ENCODE measurements at places on chromosomes 3 and 15.

GRCh38 chr15:63915873-63916771 is 82.4 kb upstream of the HERC1 start:
- DNase-seq = no peak

GRCh38 chr3:28018925-28019718 is 222.3 kb upstream of the CMC1 start:
- no peak for DNase-seq

DNA sequence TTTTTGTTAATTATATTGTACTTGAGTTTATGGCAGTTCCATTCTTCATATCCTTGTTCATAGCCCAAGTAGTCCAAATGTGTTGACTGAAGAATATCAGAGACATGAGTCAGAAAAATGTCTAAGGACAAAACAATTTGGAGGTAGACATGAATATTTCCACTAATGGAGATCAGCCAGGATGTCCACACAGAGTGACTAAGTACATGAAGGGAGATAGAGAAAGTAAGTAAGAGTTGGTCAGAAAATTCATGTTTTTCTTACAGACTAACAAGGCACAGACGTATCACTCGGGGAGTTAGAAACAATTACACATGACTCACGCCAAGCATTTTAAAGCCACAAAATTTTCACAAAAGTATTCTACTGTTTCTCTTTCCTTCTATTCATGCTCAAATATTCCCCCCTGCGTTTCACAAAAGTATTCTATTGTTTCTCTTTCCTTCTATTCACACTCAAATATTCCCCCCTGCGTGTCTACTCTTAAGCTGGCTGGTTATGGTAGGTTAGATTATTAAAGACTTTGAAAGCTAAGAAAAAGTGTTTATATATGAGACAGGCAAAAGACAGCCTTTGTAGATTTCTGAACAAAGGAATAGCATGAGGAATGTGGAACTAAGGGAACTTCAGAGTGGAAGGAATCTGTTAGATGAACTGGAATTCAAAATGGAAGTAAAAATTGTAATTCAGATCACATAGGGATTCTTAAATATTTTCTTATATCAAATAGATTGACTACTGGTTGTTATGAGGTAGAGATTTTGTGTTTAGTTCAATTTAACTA is 648.7 kb upstream of the CCDC54 start:
- no peak for DNase-seq

- no peak for DNase-seq
Measured at GRCh38 chr3:152390647-152391046, 121.9 kb downstream of the MBNL1 start.

DNA sequence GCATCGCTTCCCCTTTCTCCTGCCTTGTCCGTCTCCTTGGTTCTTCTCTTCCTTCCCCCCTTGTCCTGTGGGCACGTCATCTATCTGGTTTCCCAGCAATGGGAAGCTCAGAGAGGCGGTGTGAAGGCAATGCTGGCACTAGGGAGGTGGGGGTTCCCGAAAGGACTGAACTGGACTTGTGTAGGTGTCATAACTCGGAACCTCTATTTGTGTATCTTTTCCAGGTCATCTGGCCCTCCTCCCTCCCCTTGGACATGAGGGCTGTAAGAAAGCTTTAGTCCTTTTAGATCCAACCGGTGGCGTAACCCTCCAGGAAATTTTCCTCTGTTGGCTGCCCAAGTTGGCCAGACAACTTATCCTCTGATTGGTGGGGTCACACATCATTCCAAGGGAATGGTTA is 231.5 kb upstream of the TLE3 start:
- DNase-seq = no peak

- no peak for DNase-seq
Measured at GRCh38 chr3:187669675-187670504, at the start of gene SST. SST (minus strand) TSS chr3:187670394; CDS start chr3:187670291, 103 bp downstream.

GRCh38 chr15:25866874-25867273 is 3.7 kb upstream of the ATP10A start:
- DNase-seq = no peak

DNA sequence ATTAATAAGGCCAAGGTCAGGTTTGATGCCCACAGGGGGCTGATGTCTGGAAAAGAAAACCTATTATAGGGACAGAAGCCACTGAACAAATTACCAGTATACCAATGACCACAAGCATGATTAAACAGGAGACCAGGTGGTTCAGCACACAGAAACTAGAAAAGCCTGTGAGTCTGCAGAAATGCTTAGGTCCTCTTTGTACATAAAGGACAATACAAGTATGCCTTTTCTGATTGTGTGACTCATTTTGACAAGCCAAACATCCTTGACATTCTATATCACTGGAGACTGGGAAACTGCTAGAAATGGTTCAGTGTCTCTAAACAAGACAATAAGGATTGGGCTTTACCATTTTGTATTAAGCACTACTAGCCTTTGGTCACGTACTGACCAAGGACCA is 113.2 kb upstream of the MYO5C start:
- DNase-seq = peak; percentile 4

DNA sequence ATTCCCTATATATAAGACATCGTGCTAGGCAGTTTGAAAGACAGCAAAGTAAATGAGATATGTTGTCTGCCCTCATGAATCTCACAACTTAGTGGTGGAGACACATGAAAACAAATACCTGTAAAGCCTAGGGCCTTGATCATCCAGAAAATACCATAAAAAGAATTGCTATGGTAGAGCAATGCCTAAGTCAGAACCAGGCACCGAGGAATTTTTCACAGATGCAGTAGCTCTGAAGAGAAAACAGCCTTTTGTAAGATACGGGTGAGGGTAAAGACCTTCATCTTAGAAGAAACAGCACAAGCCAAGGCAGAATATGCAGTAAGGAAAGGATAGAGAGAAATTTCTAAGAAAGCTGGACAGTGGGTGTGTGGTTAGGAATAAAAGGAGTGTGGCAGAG is 36.1 kb downstream of the CD200R1L start:
- DNase-seq = no peak

GRCh38 chr3:11078826-11079515 is 75.3 kb upstream of the HRH1 start:
- no peak for DNase-seq

DNA sequence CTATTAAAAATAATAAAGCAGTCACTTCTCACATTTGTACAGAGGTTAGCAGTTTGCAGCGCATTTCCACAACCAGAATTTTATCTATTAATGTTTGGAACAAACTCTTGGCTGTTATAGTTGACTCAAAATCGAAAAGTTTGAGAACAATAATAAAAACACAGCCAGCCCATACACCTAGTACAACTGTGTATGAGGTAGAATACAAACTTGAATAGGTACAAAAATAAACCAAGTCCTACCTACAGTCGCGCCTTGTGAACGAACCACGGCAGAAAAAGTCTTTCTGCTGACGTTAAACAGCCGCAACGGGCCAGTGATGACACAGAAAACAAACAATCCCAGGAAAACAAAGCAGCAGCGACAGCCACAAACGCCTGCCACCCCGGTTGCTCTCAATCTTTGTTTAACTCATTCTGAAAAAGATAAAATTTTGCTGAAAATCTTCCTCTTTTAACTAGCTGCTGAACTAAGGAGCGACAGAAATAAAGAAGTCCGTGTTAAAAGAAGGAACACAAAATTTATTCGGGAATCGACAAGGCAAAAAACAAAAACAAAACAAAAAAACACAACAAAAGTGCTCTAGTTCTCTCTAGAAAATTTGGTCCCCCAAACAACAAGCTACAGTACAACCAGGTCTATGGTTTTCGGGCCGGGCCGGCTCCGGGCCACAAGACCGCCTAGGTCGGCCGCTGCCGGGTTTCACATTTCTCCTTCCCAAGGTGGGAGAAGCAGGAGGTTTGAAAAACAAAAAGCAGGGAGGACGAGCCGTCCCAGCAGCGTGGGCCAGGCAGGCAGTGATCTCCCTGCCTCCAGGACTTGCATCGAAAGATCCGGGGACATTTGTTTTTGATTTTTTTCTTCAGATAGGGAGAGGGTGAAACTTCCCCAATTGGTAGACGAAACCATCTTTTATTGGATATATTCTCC is 2.9 kb downstream of the FOXL2 start:
- DNase-seq = no peak

DNA sequence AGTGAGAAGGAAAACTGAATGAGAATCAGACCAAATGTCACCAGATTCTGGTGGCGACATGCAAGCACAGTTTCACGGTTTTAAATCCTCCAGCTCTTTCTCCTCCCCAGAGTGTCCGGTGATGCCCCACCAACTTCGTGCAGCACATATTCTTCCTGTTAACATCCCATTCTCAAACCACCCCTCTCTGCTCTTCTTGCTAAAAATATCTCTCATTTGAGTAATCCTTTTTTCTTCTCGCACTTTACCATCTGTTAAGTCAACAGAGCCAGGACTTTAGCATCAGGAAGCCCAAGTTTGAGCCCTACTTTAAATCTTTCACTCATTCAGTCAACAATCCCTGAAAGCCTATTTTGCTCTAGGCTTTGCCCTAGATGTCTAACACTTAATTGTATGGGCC is 68.2 kb upstream of the VGLL4 start:
- no peak for DNase-seq

DNA sequence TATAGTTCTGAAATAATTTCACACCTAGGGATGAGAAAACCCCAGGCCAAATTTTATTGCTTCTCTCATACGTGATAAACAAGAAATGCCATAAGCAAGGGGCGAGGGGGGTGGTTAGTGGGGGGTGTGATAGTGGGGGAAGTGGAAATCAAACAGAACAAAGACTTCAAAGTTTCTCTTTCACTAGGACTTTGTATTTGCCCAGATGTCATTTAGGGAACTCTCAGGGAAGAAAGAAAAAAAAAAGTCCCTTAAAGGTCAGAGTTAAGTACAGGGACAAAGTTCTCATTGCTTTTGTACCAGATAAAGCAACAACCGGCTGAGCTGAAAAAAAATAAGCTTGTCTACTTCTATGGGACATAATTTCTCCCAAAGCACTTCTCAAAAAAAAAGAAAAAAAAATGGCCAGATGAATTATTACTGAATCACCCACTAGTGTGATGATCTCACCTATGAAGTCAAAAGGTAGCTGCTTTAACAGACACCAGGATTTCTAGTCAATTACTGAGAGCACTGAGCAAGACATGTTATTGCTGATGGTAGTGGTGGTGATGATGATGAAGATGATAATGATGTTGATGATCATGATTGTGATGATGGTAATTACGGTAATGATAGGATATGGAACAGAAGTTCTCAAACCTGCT is 56.2 kb downstream of the FHIT start:
- no peak for DNase-seq

DNA sequence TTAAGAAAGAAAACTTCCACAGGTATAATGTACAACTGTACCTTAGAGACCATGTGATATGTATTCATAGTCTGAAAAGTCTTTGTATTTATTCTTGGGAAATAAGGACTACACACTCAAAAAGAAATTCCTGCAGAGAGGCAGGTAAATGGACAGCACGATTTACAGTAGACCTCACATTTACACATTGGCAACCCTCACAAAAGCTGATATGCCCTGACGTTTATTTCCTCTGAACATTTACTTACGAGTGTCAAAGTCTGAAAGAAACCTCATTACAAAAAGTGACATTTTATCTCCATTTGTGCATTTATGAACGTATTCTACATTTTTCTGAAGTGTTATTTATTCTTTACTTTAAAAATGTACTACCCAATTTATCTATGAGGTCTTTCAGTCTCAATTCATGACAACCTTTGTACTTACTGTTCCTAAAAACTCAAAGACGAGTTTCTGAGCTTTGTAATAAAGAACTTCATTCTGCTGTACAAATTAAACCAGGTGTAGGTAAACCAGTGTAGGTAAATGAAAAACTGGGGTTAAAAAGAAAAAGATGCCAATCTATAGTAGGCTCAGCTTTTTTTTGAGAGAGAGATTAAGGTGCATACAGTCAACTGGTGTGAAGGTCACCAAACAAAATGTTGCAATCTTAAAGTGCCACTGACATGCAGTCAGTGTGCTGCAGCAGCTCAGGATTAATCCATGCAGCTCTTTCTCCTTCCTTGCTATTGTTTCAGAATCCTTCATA is 44.3 kb downstream of the THRB start:
- DNase-seq = no peak

GRCh38 chr15:34900748-34901147 is 68.8 kb downstream of the AQR start:
- no peak for DNase-seq
